ENCODE measurements at places on chromosomes 4 and X.

DNA sequence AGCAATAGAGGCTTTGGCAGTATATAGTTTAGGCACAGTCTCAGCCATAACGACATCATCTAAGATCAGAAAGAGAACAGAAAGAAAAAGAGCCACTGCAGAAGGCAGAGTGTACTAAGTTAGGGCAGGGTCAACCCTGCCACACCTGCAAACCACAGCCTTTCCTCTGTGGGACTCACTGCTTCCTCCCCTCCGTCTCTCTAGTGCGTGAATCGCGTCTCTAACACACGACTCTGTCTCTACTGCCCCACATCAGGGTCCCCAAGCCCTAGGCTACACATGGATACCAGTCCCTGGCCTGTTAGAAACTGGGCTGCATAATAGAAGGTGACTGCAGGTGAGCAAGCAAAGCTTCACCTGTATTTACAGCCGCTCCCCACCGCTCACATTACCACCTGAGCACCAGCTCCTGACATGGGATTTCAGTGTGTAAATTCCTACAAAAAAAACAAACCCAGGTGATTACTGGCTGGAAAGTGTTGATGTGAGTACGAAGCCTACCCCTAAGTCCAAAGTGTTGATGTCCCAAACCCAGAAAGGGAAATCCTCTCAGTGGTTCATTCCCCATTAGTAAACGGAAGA, 128.9 kb downstream of the PRKX start:
- no peak for DNase-seq

GRCh38 chrX:80817002-80817401, 7.3 kb upstream of the BRWD3 start:
- no peak for DNase-seq

DNA sequence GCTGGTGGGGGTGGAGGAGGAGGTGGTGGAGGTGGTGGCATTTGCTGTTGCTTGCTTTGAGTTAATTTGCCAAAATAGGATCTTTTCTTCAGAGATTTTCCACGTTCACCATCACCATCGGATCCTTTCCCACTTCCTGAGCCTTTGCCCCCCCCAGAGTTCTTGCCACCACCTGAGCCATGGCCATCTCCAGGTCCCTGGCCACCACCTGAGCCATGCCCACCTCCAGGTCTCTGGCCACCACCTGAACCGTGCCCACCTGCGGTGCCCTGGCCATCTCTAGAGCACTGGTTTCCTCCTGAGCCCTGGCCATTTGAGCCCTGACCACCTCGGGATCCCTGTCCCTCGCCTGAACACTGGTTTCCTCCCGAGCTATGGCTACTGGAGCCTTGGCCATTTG, 1.9 kb downstream of the IRS4 start:
- DNase-seq: no peak

- DNase-seq: no peak
Measured at GRCh38 chrX:13165266-13166189, 121.1 kb upstream of the FAM9C start.

DNA sequence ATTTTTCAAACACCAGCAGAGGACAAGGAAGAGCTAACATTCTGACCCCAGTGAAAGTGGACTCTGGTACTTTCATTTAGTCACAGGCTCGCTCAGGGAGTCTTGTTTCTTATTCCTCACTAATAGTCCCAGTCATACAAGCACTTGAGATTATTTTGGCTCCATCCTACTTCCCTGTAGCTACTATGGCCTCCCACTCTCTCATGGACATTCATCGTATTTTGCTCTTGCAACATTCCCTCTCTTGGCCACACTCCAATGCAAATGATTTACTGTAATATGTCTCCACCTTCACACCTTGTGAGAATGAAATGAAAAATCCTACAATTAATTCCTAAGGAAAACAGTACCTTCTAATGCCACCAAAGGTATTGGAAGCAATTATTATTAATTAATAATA, 21.3 kb downstream of the PLRG1 start:
- no peak for DNase-seq

DNA sequence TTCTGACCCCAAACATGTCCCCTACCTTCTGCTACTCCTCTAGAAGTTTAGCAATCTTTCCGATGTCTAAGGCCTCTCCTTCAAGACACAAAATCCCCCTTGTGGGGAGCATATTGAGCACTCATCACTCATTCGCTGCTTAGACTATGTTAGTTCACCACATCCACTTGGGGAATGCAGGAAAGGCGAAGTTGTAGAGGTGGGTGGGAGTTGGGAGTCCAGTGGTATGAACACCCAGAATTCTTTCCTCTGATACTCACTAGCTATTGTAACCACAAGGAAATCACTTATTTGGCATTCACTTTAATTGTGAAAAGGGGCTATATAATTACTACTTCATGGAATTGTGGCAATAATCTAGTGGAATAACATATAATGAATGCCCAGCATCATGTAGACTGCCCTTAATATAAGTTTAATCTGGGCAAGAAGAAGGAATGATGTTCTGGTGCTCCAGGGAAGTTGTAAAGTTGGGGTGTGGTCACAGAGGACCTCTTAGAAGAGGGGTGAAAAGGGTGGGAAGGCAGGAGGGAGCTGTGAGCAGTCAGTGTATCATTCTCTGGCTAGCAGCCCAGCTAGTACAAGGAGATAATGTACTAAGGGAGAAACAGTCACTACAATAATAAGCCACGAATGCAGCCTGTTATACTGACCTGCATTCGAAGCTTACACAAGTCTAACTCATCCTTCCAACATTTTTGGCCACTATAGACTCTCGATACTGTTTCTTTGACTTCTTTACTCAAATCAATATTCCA, 468.2 kb upstream of the DIPK2B start:
- no peak for DNase-seq

- DNase-seq: no peak
Measured at GRCh38 chrX:129783291-129783713, 3.6 kb downstream of the SASH3 start.

DNA sequence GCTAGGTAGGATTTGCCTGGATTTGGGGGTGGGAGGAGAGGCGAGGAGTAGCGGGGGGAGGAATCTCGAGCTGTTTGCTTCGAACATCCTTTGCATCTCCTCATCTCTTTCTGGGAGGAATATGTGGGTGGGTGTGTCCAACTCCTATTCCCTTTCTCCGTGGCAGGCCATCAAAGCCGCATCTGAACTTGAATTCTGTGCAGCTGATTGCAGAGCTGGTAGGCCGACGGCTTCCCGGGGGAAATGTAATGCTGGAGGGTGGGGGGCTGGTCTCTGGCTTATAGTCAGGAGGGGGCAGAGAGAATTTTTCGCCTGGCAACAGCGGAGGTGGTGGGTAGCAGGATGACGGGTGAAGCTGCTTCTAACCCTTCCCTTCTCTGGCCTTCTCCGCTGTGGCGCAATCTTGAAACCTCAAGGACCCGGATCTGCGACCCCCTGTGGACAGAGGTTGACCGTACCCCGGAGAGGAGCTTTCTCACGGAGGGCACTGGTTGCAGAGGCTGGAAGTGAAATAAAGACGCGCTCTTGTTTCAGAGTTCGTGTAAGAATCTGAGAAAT, 628 bp downstream of the ZCCHC12 start:
- peak; percentile 7 for DNase-seq

DNA sequence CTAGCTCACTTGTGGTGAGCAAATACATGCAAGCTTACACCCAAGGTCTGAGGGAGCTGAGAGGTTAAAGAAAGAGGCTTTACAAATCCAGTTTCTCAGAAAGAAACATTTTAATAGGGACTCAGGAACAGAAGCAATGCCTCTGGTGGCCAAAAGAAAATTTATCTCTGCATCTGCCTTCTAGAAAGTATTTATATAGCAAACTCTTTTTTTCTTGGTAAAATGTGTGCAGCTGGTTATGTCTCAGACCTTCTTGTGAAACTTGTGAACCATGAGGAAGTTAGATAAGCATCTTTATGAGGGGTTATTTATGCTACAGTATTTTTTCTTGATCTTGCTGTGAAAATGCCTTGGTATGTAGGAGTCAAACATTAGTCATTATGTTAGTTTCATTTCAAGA, 48.5 kb upstream of the CYSLTR1 start:
- no peak for DNase-seq

DNA sequence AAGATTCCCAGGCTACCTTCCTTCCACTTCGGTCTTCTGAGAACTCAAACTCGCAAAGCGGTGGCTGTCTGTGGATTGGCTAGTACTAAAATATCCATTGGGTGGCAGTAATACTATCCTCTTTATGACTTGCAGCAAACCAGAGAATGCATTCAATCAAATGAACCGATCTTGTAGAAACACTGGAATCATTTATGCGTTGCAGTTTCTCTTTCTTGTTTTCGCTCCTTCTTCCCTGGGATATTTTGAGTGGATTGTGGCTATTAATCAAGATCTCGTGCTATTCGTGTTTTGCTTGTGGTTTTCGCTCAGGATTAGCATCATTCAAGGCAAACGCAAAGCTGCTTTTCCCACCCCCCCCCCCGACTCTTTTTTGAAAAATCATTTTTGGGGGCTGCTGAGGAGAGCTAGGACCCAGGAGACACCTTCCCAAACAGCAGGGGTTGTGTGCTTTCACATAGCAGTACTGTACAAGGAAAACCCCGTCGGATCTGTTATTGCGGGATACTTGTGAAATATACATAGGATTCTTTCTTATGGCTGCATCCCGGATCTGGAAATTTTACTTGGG, at the start of gene IL1RAPL1:
IL1RAPL1 (plus strand) TSS at position 466 of the 571 bp plus-strand sequence.
- DNase-seq: peak; percentile 15

GRCh38 chr4:179095585-179096221, 1653.5 kb upstream of the AGA start:
- DNase-seq: no peak

GRCh38 chr4:164482758-164483157, 271.2 kb upstream of the SMIM31 start:
- no peak for DNase-seq

- DNase-seq: no peak
Measured at GRCh38 chr4:54942721-54943120, 182.7 kb downstream of the KDR start.

DNA sequence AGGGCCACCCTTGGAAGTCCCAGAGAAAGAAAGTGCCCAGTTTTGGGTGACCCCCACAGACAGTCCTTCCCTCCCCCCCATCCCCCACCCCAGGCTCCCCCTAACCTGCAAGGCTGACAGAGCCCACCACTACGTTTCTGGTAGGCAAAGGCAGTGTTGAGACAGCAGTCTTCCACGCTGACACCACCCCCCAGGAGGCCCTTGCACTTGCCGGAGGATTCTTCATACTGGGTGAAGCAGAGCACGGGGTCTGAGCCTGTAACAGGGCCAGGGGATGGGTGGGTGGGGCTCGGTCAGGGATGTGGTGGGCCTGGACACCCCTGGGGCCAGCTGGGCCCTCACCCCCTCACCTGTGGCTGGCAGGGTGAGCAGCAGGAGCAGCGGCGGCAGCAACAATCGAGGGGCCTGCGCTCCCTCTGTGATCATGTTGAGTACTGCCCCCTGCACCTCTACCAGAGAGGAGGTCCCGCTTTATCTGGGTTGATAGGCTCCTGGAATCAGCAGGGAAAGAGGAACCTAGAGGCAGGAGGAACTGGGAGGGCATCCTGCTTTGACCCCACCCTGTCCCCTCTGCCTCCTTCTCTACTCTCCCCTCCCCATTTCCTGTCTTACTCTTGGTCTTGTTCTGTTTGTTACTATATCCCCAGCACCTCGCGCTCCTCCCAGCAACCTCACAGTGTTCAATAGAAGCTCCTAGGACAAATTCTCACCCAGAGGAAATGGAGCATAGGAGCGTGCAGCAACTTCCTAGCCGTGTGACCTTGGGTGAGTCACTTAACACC, at the start of gene CFP:
CFP (minus strand) TSS at position 512 of the 782 bp plus-strand sequence; CDS start at position 426, 86 bp downstream.
- DNase-seq: no peak

DNA sequence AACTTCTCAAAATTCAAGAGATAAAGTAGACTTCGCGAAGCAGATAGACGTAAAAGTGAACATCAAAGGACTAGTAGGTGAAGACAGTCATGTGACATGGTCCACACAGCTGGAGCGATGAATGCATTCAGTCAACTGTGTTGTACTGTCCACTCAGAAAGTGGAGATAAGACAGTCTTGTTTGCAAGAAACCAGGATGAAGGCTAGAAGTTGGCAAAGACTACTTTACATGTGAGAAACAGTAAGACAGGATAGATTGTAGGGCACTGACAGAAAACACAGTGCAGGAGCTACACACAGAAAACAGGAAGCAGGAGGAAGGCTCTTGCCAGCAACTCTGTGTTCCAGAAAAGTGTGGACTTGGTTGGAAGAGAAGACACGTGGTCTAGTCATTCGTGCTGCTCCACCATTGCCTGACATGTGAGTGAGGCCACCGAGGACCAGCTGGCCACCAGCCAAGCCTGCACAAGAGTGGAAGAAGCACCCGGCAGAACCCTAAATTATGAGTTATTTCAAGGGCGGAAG, 78.9 kb downstream of the FAT1 start:
- DNase-seq: no peak

- DNase-seq: peak; percentile 16
Measured at GRCh38 chrX:102599951-102600579, 750 bp downstream of the ARMCX5 start.

GRCh38 chr4:99507762-99508161, 3.1 kb upstream of the C4orf17 start:
- peak; percentile 69 for DNase-seq

- no peak for DNase-seq
Measured at GRCh38 chr4:59127006-59127405, 2016.8 kb upstream of the IGFBP7 start.

- peak; percentile 13 for DNase-seq
Measured at GRCh38 chrX:123475068-123475724, 257.7 kb downstream of the THOC2 start.

- no peak for DNase-seq
Measured at GRCh38 chr4:163768014-163768413, 273.5 kb downstream of the TMA16 start.

DNA sequence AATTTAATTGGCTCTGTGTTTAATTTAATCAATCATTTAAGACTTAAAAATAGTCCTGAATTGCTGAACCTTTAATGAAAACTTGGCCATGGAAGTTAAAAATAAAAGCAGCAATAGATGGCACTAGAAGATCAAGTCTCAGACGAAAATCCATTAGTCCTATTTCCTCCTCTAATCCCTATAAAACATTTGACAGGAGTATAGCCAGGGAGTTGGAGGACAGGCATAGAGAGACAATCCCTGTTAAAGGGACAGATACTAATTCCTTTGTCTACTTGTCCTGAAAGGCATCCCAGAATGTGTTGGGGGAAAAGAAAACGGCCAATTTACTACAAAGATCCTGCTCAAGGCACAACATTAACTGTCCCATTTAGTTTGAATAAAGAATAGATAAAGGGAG, 276.3 kb upstream of the TACR3 start:
- peak; percentile 69 for DNase-seq

DNA sequence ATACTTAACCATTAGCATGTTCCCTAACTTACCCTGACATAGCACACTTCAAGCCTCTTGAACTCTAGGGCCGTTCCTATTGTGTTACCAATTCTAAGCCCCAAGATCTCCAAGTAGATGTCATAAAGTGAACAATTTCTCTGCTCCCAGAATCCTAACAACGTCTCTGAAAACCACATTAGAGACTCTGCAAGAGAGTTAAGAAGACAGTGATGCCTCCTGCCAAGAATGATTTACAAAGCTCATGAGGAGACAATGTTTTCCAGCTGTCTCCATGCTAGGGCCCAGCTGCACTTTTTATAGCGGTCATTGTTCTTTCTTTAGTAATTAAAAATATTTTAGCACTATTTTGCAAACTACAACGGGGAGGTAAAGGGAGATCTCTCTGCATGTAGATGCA, 358.4 kb downstream of the PPP3CA start:
- no peak for DNase-seq
